Testis (tissue), 5 donors: ENCODE measurements at places on chromosomes 12 and 14.
A peak's percentile ranks its signal among the peaks of the same experiment; 100 is the strongest.

GRCh38 chr12:43893670-43894069 is 57.8 kb downstream of the TMEM117 start:
- no peak overlapping the region for H3K4me3 ChIP-seq
- H3K4me1 ChIP-seq: no peaks in the 10 kb centered on the region
- no peak for DNase-seq

DNA sequence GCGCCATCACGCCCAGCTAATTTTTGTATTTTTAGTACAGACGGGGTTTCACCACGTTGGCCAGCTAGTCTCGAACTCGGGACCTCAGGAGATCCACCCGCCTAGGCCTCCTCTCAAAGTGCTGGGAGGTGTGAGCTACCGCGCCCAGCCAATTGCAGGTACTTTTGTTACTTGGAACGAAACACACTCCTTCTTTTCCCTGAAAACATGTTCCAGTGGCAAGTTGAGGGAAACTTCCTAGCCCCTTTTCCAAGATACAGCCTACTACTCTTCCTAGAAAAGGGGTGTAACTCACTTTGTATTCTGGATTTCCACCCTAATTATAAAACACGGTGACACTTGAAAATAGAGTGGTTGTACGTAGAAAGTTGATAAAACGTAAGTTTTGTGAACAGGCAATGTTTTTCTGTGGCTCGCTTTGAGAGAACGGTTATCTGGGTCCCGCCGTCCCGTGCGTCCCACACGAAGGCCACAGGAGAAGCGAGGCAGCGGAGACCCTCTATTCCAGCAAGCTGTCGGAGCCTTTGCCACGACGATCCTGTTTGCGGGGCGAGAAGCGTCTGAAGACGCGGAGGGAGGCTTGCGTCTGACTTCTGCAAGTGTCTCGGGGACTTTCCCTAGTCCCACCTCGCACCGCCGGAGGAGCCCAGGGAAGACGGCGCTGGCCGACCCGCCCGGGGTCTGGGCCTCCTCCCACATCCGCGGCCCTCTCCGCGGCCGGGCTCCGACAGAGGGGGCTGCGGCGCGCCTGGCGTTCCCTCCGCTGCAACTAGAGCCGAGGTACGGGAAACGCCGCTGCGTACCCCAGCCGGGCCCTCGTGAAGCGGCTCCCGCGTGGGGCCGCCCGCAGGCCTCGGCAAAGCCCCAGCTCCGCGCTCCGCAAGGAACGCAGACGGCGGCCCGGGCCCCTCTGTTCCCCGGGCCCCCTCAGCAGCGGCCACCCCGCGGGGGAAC is 745 bp downstream of the CDCA4 start:
- no peak for DNase-seq
- peaks cover 11% of the 10 kb centered on the region for H3K4me1 ChIP-seq
- no peaks in the 10 kb centered on the region for H3K36me3 ChIP-seq
- peak overlapping the region; percentile 82 for H3K4me3 ChIP-seq

DNA sequence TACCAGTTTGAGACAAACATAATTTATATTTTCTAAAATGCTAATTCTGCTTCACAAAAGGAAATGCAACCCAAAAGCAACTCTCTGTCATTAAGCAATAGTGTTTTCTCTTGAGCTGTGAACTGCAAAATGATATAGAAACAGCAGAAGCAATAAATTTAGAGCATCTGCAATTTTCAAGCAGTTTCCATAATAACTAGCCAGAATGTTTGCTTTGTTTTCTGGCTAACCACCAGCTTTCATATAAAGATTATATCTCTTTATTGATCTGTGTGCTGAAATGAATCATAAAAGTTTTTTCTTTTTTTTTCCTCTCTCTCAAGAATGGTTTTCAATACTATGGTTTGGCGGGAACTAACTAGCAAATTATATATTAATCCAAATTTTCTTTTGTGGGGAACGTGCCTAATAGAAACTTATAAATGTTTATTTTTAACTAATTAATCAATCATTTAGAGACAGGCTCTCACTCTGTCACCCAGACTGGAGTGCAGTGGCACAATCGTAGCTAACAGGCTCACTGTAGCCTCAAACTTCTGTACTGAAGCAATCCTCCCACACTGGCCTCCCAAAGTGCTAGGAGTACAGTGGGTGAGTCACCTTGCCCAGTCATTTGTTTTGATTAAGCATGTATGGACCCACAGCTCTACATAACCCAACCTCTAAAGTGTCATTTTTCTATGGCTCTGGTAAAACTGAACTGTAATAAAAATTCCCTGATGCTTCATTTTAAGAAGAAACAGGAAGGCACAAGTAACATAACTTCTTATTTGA is 830.1 kb upstream of the MGAT4C start:
- no peak for DNase-seq
- no peaks in the 10 kb centered on the region for H3K27me3 ChIP-seq
- no peak overlapping the region for H3K4me3 ChIP-seq
- no peak overlapping the region for H3K27ac ChIP-seq
- H3K36me3 ChIP-seq: no peaks in the 10 kb centered on the region
- no peaks in the 10 kb centered on the region for H3K4me1 ChIP-seq

GRCh38 chr14:75609116-75609515 is 30.7 kb downstream of the FLVCR2 start:
- H3K27ac ChIP-seq: peak overlapping the region; percentile 76
- no peak for DNase-seq
- no peaks in the 10 kb centered on the region for H3K36me3 ChIP-seq
- H3K27me3 ChIP-seq: no peaks in the 10 kb centered on the region
- H3K4me3 ChIP-seq: no peak overlapping the region
- peaks cover 51% of the 10 kb centered on the region for H3K4me1 ChIP-seq

DNA sequence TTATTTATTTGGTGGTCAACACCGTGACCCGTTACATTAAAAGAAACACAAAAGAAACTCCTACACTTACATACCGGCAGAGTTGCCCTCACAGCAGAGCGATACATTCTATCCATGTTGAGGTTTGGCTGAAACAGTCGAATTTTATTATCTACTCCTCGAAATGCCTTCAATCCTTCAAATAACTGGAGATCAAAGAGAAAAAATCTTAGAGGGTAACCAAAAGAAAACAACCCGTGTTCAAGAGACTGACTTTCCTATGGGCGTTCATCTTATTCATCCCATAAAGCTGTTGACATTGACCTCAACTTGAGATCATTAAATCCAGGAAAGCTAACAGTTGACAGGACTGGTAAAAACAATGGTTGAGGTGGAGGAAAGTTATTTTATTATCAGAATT is 67.7 kb downstream of the BCAT1 start:
- no peak overlapping the region for H3K4me3 ChIP-seq
- no peaks in the 10 kb centered on the region for H3K4me1 ChIP-seq
- H3K27me3 ChIP-seq: no peaks in the 10 kb centered on the region
- H3K36me3 ChIP-seq: no peaks in the 10 kb centered on the region
- DNase-seq: no peak

DNA sequence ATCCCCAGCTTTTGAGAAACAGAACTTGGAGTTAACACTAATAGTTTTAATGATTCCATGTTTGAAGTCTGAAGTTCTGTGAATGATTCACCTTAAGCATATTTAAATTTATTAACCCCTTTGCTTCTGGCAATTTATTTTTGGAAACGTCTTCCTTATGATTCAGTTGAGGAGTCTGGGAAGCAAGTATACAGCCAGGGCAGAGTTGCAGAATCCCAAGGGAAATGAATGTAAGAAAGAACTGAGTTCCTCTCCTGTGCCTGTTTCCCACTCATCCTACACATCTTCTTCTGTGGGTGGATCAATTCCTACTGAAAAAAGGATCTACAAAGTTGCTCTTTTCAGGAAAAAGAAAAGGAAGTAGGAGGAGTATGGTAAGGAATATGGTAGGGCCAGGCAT is 108.2 kb upstream of the CCDC91 start:
- no peak overlapping the region for H3K27ac ChIP-seq
- DNase-seq: no peak
- no peaks in the 10 kb centered on the region for H3K36me3 ChIP-seq
- no peaks in the 10 kb centered on the region for H3K27me3 ChIP-seq

GRCh38 chr12:57853864-57854556 is 7.5 kb upstream of the CTDSP2 start:
- no peaks in the 10 kb centered on the region for H3K36me3 ChIP-seq
- H3K27ac ChIP-seq: no peak overlapping the region
- DNase-seq: no peak
- H3K27me3 ChIP-seq: no peaks in the 10 kb centered on the region
- peaks cover 9% of the 10 kb centered on the region for H3K4me1 ChIP-seq

- no peaks in the 10 kb centered on the region for H3K36me3 ChIP-seq
- H3K27me3 ChIP-seq: no peaks in the 10 kb centered on the region
- no peak overlapping the region for H3K27ac ChIP-seq
- no peaks in the 10 kb centered on the region for H3K4me1 ChIP-seq
Observed at GRCh38 chr14:62304257-62304656, 542.0 kb downstream of the SNAPC1 start.

DNA sequence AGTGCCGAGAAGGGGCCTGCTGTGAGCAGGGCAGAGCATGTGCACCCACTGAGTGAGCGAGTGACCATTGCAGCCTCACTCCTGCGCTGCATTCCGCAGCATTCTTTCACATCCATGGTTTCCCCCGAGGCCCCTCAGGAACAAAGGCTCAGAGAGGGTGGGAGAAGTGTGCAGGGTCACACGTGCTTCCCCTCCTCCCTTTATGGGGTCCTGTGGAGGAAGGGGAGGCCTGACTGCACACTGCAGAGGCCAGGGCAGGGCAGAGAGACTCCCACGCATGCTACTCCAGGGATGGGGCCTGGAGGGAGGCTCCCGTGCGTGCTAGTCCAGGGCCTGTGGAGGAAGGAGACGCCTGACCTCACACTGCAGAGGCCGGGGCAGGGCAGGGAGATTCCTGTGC is 63.2 kb downstream of the DIO3 start:
- no peaks in the 10 kb centered on the region for H3K36me3 ChIP-seq
- no peaks in the 10 kb centered on the region for H3K27me3 ChIP-seq
- H3K4me3 ChIP-seq: no peak overlapping the region
- H3K4me1 ChIP-seq: peaks cover 18% of the 10 kb centered on the region
- H3K27ac ChIP-seq: no peak overlapping the region

DNA sequence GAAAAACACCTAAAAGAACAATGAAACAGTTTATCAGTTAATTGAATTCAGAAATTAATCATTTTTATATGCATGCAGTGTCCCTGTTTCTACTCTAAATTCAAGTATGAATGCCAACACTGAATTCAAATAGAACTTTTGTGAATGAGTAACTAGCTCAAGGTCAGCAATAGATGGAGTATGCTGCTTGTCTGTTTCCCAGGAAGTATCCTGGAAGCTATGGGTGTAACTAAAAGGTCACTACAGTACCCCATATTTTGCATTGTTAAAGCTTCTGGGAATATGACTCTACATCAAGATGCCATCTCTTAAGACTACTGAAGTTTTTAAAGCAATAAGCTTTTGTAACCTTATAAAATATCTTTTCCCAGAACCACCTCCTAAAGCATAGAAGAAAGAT is 681.4 kb upstream of the FBXO33 start:
- DNase-seq: no peak
- H3K4me1 ChIP-seq: no peaks in the 10 kb centered on the region
- H3K4me3 ChIP-seq: no peak overlapping the region
- H3K27ac ChIP-seq: no peak overlapping the region

GRCh38 chr12:31230004-31230403 is 95.9 kb downstream of the SINHCAF start:
- no peaks in the 10 kb centered on the region for H3K4me1 ChIP-seq
- H3K27me3 ChIP-seq: no peaks in the 10 kb centered on the region
- H3K4me3 ChIP-seq: no peak overlapping the region
- DNase-seq: no peak

GRCh38 chr12:97616946-97617345 is 154.3 kb downstream of the RMST start:
- H3K27ac ChIP-seq: no peak overlapping the region
- no peaks in the 10 kb centered on the region for H3K36me3 ChIP-seq
- no peaks in the 10 kb centered on the region for H3K27me3 ChIP-seq

GRCh38 chr12:1344245-1344644 is 250.1 kb downstream of the FBXL14 start:
- H3K4me1 ChIP-seq: no peaks in the 10 kb centered on the region
- H3K27me3 ChIP-seq: no peaks in the 10 kb centered on the region
- H3K4me3 ChIP-seq: no peak overlapping the region
- no peaks in the 10 kb centered on the region for H3K36me3 ChIP-seq
- H3K27ac ChIP-seq: no peak overlapping the region

GRCh38 chr14:37972941-37973887 is 234.5 kb upstream of the SSTR1 start:
- no peak overlapping the region for H3K4me3 ChIP-seq
- H3K27ac ChIP-seq: no peak overlapping the region
- H3K4me1 ChIP-seq: no peaks in the 10 kb centered on the region
- no peak for DNase-seq

GRCh38 chr12:89927226-89927698 is 218.6 kb upstream of the ATP2B1 start:
- H3K27ac ChIP-seq: no peak overlapping the region
- no peaks in the 10 kb centered on the region for H3K27me3 ChIP-seq
- no peaks in the 10 kb centered on the region for H3K4me1 ChIP-seq
- no peak for DNase-seq
- H3K36me3 ChIP-seq: no peaks in the 10 kb centered on the region

GRCh38 chr14:74896400-74896799 is 14.7 kb downstream of the DLST start:
- H3K36me3 ChIP-seq: no peaks in the 10 kb centered on the region
- no peak overlapping the region for H3K27ac ChIP-seq
- H3K4me1 ChIP-seq: no peaks in the 10 kb centered on the region
- H3K27me3 ChIP-seq: no peaks in the 10 kb centered on the region

DNA sequence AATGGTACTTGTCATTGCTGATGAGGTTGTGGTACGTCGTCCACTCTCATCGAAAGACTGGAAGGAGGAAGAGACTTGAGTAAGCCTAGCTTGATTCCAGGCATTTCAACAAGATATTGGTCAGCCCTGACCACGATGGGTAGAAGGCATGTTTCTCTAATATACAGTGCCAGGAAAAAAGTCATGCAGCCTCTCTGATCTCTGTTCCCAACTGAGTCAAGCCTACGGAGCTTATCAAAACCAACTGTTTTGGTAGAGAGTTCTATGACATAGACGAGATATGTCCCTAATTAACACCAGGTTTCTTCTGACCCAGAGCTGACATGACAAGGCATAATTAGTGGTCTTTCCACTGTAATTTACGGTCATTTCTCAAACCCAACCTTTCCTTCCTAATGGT is 58.5 kb downstream of the NIN start:
- H3K27ac ChIP-seq: no peak overlapping the region
- no peaks in the 10 kb centered on the region for H3K36me3 ChIP-seq
- H3K27me3 ChIP-seq: no peaks in the 10 kb centered on the region
- DNase-seq: no peak
- no peak overlapping the region for H3K4me3 ChIP-seq

- H3K4me3 ChIP-seq: no peak overlapping the region
- no peak overlapping the region for H3K27ac ChIP-seq
- H3K27me3 ChIP-seq: no peaks in the 10 kb centered on the region
- no peaks in the 10 kb centered on the region for H3K4me1 ChIP-seq
- DNase-seq: no peak
Observed at GRCh38 chr14:32677129-32677780, 261.4 kb upstream of the NPAS3 start.

DNA sequence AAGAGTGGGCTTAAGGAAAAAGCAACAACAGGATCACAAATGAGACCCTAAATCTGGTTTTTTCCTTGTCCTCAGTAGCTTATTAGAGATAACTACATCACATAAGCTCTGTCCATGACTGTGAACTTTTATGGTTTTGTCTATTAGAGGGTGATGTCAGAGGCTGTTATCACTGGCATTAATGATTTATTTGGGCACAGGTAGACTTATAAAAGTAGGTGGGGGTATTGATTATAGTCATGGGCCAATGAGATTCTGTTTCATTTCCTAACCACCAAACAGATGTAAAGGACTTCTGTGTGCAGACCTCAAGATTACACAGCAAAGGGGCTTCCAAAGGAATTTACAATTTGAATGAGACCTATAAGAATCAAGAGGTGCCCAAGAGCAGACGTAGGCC is 316.4 kb downstream of the NRXN3 start:
- H3K36me3 ChIP-seq: no peaks in the 10 kb centered on the region
- no peak for DNase-seq
- H3K4me1 ChIP-seq: no peaks in the 10 kb centered on the region
